PC-9 (cell line): ENCODE measurements at places on chromosomes 3 and 15. TPM values are rescaled to one million over a fixed set of nuclear protein-coding genes. Genes with fewer than 3 reads are reported as not detected.
A peak's percentile ranks its signal among the peaks of the same experiment; 100 is the strongest.

GRCh38 chr3:133998691-133999241, 31.0 kb downstream of the SLCO2A1 start:
- peaks cover 11% of the 10 kb centered on the region; the same call in 1 of the 2 replicates for H3K27me3 ChIP-seq
- H3K36me3 ChIP-seq = no peaks in the 10 kb centered on the region
- H3K4me3 ChIP-seq = no peak overlapping the region
- no peak for DNase-seq
- H3K27ac ChIP-seq = no peak overlapping the region

GRCh38 chr3:20056725-20057611, 16.7 kb downstream of the KAT2B start:
- H3K4me3 ChIP-seq = no peak overlapping the region
- H3K27ac ChIP-seq = peak overlapping the region; percentile 77
- no peaks in the 10 kb centered on the region for H3K36me3 ChIP-seq
- peak; percentile 51 for DNase-seq
- H3K27me3 ChIP-seq = no peaks in the 10 kb centered on the region

- peaks cover 14% of the 10 kb centered on the region for H3K4me1 ChIP-seq
- no peak overlapping the region for H3K4me3 ChIP-seq
- no peak for DNase-seq
- peaks cover 39% of the 10 kb centered on the region for H3K36me3 ChIP-seq
- peak overlapping the region; percentile 86 for H3K27ac ChIP-seq
- H3K27me3 ChIP-seq = no peaks in the 10 kb centered on the region
Observed at GRCh38 chr3:14170531-14171159, 7.8 kb downstream of the XPC start.

MAGI1 gene
- total RNA-seq = 23.3 and 24.1 TPM in 2 replicates

DNA sequence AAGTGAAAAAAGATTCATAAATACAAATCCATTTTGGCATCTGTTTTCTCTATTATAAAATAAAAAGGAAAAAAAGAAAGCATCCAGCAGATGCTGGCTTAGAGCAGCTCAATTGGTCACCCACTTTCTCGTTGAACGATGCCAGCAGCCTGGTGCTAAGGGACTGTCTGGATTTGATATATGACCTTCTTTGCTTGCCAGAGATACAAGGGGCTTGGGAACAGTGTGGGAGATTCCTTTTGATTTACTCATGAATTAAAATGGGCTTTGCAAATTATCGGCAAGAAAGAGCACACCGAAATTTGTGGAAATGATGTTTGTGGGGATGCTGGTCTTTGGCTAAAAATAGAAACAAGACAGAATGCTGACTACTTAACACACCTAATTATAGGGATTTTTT, 210.3 kb upstream of the STT3B start:
- no peaks in the 10 kb centered on the region for H3K27me3 ChIP-seq
- no peak overlapping the region for H3K27ac ChIP-seq
- no peaks in the 10 kb centered on the region for H3K4me1 ChIP-seq
- no peak for DNase-seq

AADACL2 gene
- not detected in 2 replicates for total RNA-seq
